Left lung (tissue), 14 donors: ENCODE measurements at places on chromosomes 12 and 14.
A peak's percentile ranks its signal among the peaks of the same experiment; 100 is the strongest.

GRCh38 chr12:92977326-92977725 lies 48.2 kb upstream of the EEA1 start:
- no peak for DNase-seq

GRCh38 chr14:106605548-106606448 lies 1079.4 kb downstream of the TMEM121 start:
- no peak for DNase-seq

DNA sequence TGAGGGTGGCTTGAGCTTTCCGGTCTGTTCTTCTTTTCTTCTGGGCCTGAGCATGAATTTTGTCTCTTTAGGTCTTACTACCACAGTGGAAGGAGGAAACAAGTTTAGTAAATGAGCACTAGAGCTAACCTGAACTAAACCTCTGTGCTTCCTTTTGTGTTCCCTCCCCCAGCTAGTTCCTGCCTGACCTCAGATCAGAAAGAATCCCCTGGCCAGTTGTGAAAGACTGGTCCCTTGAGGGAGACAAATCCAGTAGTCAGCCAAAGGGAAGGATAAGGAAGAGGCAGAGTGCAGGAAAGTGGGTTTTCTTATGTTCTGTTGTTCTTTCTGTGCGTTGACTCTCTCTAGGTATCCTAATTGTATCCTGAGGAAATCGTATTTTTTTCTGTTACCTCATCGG lies 17.5 kb downstream of the ZNF664 start:
- no peak for DNase-seq

- peak; percentile 92 for DNase-seq
Observed at GRCh38 chr12:46370792-46371717, 1.5 kb downstream of the SLC38A2 start.

GRCh38 chr12:20097626-20098025 lies 270.7 kb upstream of the PDE3A start:
- DNase-seq, result no peak
